ENCODE measurements at places on chromosomes 7 and 10. TPM values are rescaled to one million over a fixed set of nuclear protein-coding genes. Genes with fewer than 3 reads are reported as not detected.

Gene UCN3
- total RNA-seq, result not detected

Gene SPDYE9
- not detected for total RNA-seq

Gene SPAM1
- total RNA-seq, result not detected

Gene SFTPA1
- not detected for total RNA-seq

- H3K27ac ChIP-seq, result no peak overlapping the region
- no peaks in the 10 kb centered on the region for H3K4me1 ChIP-seq
- DNase-seq, result no peak
- no peak overlapping the region for H3K4me3 ChIP-seq
Measured at GRCh38 chr10:51985336-51985735, 285.9 kb upstream of the CSTF2T start.

Gene CEP55
- 57.7 TPM for total RNA-seq

DNA sequence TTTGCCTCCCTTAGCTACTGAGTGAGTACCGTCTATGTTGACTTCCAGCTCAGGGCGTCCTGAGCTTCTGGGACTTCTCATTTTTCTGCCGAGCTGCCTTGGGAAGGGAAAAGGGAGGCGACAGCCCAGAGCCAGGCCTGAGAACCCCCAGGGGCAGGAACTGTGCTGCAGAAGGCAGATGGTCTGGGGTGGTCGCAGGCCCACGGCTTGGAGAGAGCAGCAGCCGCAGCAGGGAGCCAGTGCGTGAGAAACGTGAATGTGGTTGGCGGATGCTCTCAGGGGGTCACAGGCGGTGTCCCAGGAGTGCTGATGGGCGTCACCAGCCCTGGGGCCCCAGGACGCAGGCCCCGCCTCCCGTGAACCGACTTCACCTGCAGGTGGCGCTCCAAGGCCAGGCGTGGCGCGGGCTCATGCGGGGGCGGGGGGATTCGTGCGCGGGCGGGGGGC is 9.2 kb upstream of the PWWP2B start:
- no peaks in the 10 kb centered on the region for H3K36me3 ChIP-seq
- peaks cover 9% of the 10 kb centered on the region for H3K4me1 ChIP-seq
- H3K4me3 ChIP-seq, result no peak overlapping the region
- H3K27ac ChIP-seq, result no peak overlapping the region
- peak; percentile 87 for DNase-seq

DNA sequence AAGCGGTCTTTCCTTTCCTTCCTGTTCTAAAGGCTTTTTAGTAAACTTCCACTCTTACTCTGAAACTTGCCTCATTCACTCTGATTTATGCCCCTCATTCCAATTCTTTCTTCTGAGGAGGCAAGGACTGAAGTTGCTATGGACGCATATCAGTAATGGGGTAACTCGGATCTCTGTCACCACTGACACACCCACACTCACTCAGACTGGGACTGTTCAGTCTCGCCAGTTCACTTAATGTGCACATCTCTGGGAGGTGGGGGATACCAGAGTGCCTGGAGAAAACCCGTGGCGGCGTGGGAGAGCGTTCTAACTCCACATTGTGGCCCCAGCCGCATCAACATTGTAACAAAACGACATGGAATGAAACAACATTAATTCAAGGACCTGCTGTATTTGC is 1139.3 kb upstream of the CELF2 start:
- H3K4me3 ChIP-seq, result no peak overlapping the region
- no peaks in the 10 kb centered on the region for H3K27me3 ChIP-seq
- DNase-seq, result no peak
- no peak overlapping the region for H3K27ac ChIP-seq
- no peaks in the 10 kb centered on the region for H3K36me3 ChIP-seq

Measured in neural progenitor cell (in vitro differentiated cells).